H4 (cell line): ENCODE measurements at places on chromosomes 4 and X. TPM values are rescaled to one million over a fixed set of nuclear protein-coding genes. Genes with fewer than 3 reads are reported as not detected.

- DNase-seq: no peak
Observed at GRCh38 chr4:76257824-76258223, 6.3 kb downstream of the FAM47E start.

DNA sequence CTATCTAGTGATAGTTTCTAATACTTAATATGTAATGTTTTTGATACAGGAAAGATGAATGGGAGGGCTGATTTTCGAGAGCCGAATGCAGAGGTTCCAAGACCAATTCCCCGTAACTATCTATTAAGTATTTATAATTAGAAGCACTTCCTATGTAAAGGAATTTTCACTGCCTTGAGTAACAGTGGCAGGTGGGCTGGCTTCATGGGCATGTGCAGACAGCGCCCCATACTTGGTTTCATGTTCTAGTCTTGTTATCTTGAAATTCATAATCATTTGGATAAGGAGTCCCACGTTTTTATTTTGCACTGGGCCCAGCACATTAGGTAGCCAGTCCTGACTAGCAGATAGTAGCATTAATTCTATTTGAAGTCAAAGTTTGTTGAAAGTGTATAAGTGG lies 1.7 kb downstream of the OCIAD1 start:
- no peak for DNase-seq

SEC24B gene
- total RNA-seq: 12.1 and 19.4 TPM in 2 replicates

STOX2 gene
- 2.4 and 5.8 TPM in 2 replicates for total RNA-seq

PABPC4L gene
- 0.68 and 1.4 TPM in 2 replicates for total RNA-seq

DNA sequence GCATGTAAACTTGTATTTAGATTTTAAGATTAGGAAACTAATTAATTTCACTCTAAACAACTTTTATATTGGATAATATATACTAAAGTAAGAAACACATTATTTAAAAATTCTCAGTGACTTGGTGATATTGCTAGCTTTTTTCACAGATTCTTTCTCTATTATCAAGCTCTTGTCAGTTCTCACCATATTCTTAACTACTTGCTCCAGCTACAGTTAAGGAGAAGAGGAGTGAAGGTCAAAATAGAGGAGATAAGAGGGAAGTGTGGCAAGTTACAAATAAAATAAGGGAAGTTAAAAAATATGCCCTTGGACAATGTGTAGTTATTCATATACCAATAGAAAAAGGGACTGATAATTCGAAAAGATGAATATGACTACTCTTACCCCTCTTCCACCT lies 34.7 kb upstream of the NAF1 start:
- no peak for DNase-seq

NSUN7 gene
- not detected in 2 replicates for total RNA-seq

DNA sequence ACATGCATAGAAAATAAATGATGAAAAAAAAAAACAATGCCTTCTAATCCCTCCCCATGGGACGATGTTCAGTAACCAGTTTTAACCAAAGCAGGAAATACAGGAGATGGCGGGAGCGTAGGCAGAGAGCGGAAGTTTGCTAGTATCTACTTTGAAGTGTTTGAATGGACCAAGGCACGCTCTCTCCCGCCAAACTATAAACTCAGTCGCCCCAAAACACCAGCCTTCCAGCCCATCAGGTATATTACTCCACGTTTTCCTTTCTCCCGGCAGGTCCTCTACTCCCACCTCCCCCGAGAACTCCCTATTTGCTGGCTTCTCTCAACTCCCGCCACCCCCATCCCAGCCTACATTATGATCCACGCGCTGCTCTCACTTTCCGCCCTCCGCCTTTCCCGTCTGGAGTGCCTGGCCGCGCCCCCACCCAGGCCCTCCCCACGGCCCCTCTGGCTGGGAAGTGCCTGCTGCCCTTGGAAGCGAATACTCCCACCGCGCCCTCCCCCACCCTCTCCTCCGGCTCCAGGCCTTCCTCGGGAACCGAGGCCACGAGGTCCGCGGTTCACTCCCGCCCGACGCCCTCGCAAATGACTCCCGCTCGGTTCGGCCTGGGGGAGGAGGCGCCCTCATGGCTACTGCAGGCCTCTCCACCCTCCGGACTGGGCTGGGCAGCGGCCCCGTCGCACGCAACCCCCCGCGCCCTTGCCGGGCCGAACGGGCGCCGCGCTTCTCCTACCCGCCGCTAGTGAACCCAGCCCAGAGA lies 723 bp downstream of the DHX15 start:
- DNase-seq: peak; percentile 59

DNA sequence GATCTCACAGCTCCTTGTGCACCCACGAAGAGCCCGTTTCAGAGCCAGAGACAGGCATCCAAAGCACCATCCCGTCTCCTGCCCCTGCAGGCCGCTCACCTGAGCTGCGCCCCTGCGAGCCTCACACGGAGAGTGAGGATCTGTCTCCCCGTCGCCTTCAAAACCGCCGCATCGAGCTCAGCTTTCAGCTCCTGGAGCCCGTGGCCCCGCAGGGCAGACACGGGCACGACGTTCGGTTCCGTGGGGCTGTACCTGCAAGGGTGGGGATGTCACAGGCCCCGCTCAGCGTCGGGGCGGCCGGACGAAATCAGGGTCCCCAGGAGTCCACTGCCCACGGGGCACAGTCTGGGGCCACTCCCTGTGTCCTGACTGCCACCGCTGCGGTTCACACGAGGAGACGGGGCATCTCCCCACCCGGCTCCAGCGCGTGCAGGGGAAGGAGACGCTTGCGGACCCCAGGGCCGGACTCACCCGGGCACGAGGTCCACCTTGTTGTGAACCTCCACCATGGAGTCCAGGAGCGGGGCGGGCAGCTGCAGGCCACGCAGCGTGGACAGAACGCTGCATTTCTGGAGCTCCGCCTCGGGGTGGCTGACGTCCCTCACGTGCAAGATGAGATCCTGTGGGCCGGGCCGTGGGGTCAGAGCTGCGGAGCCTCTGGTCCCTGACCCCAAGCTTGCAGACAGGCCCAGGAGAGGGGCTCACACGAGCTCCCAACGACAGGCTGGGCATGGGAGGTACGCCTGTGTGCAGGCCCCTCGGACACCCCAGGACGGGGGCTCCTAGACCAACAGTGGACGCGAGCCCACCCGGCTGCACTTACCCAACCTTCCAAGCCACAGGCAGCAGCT lies 11.1 kb downstream of the GTPBP6 start:
- DNase-seq: no peak

GPC3 gene
- total RNA-seq: 0.06 TPM in 1 of 2 replicates, not detected in the other

DNA sequence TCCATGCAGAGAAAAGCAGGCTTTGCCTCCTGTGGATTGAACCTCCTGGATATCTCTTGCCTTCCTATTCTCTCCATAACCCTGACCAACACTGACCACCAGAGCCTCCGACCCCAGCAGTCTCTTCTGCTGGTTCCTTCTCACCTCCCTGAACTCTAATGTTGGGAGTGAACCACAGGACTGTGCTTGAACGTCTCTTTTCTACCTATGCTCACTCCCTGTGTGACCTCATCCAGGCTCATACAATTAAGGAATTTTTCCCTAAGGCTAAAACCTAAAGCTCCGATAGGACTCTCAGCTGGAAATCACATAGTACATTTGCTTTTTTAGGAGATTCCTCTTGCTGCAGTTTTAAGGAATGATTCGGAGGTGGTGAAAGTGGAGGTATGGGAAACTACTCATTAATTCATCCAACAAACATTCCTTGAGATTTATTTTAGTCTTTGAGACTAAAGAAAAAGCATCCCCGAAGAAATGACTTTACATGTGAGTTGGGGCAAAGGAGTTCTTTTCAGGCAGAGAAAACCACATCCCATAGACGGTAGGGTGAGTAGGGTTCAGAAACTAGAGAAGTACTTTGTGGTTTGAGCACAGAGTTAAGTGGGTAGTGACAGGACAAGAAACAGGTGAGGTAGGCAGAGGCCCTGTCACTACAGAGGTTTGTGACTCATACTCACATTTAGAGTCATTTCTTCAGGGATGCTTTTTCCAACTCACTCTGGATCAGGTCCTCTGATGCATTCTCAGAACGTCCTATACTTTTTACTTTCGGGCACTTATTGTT lies 30.8 kb downstream of the NDNF start:
- DNase-seq: peak; percentile 40

DNA sequence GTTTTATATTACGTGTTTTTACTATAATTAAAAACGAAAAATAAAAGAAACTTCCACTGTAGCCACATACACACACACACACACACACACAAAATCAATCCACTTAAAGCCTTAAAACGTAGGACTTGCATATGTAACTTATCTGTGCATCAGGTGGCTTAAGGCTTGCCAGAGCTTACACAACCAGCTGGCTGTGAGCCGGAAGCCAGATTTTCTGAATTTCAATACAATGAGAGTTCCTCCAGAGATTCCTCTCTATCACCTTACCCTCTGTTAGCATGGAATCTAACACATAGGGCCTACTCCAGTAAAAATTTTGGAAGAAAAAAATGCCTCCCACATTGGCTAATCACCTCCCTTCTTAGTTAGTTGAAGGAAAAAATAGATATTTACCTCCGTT lies 27.9 kb upstream of the SLITRK4 start:
- no peak for DNase-seq

ADH6 gene
- total RNA-seq: not detected in 2 replicates

DNA sequence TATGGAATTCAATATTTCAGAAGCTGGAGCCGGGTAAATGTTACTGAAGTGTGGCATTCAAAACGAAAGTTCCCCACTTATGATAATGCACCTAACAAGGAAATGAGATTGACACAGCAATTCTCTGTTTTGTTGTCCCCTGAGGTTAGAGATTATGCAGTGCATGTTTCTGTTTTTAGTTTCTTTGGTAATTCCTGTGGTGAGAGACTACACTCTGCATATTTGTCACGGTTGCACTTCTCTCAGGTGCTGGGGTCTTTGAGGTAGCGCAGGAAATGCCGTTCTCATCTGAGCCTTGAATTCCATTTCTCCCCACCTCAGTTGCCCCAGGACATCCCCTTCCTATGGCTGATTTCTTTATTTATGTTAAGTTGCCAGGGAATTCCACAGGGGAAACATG lies 15.3 kb upstream of the BEND4 start:
- DNase-seq: no peak

- DNase-seq: no peak
Observed at GRCh38 chr4:20840648-20841190, 140.5 kb downstream of the PACRGL start.

- no peak for DNase-seq
Observed at GRCh38 chr4:4779486-4779885, 80.0 kb upstream of the MSX1 start.

ANXA3 gene
- 0.35 TPM in 1 of 2 replicates, not detected in the other for total RNA-seq

DNA sequence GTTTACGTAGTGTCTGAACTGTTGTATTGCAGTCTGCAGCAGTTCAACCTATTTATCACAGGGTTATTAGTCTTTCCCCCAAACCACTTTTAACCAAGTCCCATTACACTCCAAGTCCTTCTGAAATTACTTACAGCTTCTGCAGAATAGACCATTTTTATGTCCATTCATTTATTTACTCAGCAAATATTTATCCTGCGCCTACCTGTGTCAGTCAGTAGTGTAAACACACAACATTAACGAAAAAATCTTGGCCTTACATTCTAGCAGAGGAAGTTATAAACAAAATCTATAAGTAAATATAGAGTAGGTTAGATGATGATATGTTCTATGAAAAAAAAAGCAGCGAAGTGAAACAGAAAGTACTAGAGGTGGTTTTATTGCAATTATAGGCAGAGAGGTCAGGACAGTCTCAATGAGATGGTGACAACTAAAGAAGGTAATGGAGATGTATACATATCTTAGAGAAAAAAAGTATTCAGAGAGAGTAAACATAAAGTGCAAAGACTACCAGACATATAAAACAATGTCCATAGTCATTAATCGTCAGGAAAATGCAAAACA lies 534.7 kb downstream of the KCNIP4 start:
- DNase-seq: no peak

- DNase-seq: no peak
Observed at GRCh38 chr4:122591196-122591595, 29.7 kb downstream of the IL21 start.

- DNase-seq: no peak
Observed at GRCh38 chr4:74293558-74293957, 14.7 kb upstream of the EPGN start.
